Peyer's patch (tissue), 4 donors: ENCODE measurements at places on chromosomes 1 and 21. TPM values are rescaled to one million over a fixed set of nuclear protein-coding genes. Genes with fewer than 3 reads are reported as not detected.

The C1orf141 gene
- not detected for total RNA-seq

DNA sequence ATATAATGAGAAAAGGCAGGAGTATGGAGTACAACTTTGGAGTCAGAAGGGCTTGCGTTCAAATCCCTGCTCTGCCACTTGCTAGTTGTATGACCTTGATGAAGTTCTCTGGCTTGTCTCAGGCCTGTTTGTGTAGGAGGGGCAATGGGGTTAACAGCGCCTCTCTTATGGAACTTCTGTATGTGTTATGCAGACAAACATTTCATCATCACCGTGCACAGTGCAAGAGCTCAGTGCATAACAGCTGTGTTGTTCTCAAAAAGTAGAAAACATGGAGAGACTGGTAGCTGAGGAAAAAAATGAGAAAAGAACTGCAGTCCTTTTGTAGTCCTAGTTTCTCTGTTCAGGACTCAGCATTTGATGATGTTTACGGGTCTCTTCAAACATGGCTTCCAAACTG is 10.4 kb upstream of the ZNF648 start:
- no peaks in the 10 kb centered on the region for H3K36me3 ChIP-seq
- H3K27me3 ChIP-seq, result no peaks in the 10 kb centered on the region
- H3K27ac ChIP-seq, result no peak overlapping the region

DNA sequence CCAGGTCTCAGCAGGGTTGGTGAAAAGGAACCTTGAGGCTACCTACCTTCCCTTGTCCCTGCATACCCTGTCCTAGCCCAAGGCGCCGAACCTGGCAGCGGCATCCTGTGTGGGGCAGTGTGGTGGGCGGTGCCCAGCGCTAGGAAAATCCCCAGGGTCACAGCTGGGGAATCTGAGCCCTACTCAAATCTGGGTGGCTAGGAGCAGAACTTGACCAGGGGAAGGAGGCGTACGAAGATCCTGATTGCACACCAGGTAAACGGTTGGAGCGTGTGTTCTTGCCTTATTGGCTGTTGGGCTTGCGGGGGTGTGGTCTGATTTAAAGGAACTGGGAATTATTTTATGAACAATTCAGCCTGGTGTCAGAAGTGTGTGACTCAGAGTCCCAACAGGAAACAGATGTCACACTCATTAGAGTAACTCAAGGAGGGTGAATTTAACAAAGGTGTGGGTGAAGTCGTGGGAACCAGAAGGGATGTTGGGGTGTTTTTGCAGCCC is 118.6 kb downstream of the LRIG2 start:
- no peak overlapping the region for H3K4me3 ChIP-seq
- peak overlapping the region; percentile 60 for H3K27ac ChIP-seq
- DNase-seq, result no peak
- H3K27me3 ChIP-seq, result no peaks in the 10 kb centered on the region
- no peaks in the 10 kb centered on the region for H3K4me1 ChIP-seq

The IGSF9 gene
- 48.5 TPM for total RNA-seq

The AJAP1 gene
- total RNA-seq, result 0.13 TPM

The KIF26B gene
- 1.6 TPM for total RNA-seq

- DNase-seq, result no peak
- H3K4me1 ChIP-seq, result no peaks in the 10 kb centered on the region
- no peak overlapping the region for H3K4me3 ChIP-seq
- no peaks in the 10 kb centered on the region for H3K27me3 ChIP-seq
- no peak overlapping the region for H3K27ac ChIP-seq
- no peaks in the 10 kb centered on the region for H3K36me3 ChIP-seq
Observed at GRCh38 chr1:33763406-33763805, 100.5 kb upstream of the HMGB4 start.

- no peaks in the 10 kb centered on the region for H3K4me1 ChIP-seq
- H3K27ac ChIP-seq, result no peak overlapping the region
- DNase-seq, result no peak
- H3K27me3 ChIP-seq, result no peaks in the 10 kb centered on the region
- no peak overlapping the region for H3K4me3 ChIP-seq
- H3K36me3 ChIP-seq, result no peaks in the 10 kb centered on the region
Observed at GRCh38 chr1:243924588-243925349, 74.7 kb upstream of the AKT3 start.

The FAM72D gene
- total RNA-seq, result 1.2 TPM

The C4BPA gene
- total RNA-seq, result 2.6 TPM

- no peaks in the 10 kb centered on the region for H3K27me3 ChIP-seq
- H3K27ac ChIP-seq, result peak overlapping the region; percentile 70
- DNase-seq, result no peak
Observed at GRCh38 chr21:17523007-17523451, 10.2 kb downstream of the CXADR start.

The LDLRAP1 gene
- total RNA-seq, result 23.2 TPM

DNA sequence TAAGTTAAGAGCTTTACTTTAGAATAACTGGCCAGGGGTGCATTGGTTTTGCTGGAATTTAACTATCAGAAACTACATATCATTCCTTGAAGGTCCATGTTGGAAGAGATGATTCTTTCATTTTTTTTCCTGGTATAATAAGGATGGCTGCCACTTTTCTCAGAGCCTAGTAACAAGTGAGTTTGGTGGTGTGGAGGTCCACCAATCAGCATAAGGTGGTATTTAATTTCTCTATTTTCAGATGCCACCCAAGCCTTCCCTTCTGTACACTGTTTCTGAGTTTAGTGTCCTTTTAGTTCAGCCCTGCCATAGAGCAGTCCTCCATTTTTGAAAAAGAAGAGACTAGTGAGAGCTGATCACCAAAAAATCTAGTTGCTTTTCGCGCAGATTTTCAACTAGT is 386.3 kb downstream of the USP25 start:
- no peaks in the 10 kb centered on the region for H3K27me3 ChIP-seq
- H3K4me3 ChIP-seq, result no peak overlapping the region
- no peaks in the 10 kb centered on the region for H3K36me3 ChIP-seq
- no peaks in the 10 kb centered on the region for H3K4me1 ChIP-seq

GRCh38 chr1:82158981-82159380 is 358.2 kb downstream of the ADGRL2 start:
- no peaks in the 10 kb centered on the region for H3K36me3 ChIP-seq
- no peak overlapping the region for H3K4me3 ChIP-seq
- H3K27ac ChIP-seq, result no peak overlapping the region
- no peaks in the 10 kb centered on the region for H3K27me3 ChIP-seq
- H3K4me1 ChIP-seq, result peaks cover 11% of the 10 kb centered on the region

DNA sequence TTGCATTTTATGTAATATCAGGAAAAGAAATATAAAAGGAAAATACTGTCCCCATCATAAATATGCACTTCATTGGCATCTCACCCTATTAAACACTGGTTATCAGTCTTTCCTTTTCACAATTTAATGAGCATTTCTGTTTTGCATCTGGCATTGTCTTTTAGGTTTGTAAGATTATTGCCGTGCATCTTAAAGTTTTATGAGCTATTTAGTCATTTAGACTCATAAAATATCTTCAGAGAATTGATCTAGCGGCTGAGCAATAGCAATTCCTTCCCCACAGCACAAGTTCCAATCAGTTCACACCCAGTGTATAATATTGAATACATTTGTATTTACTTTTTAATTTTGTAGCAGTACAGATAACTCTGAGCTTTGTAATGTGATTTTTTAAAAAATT is 112.3 kb upstream of the C1orf105 start:
- H3K36me3 ChIP-seq, result no peaks in the 10 kb centered on the region
- H3K4me1 ChIP-seq, result no peaks in the 10 kb centered on the region
- no peak overlapping the region for H3K4me3 ChIP-seq
- no peak for DNase-seq
- no peaks in the 10 kb centered on the region for H3K27me3 ChIP-seq
- no peak overlapping the region for H3K27ac ChIP-seq

- peak overlapping the region; percentile 94 for H3K27ac ChIP-seq
- H3K36me3 ChIP-seq, result peaks cover 48% of the 10 kb centered on the region
- H3K27me3 ChIP-seq, result no peaks in the 10 kb centered on the region
Observed at GRCh38 chr1:25246600-25247023, 642 bp downstream of the RSRP1 start.

The SPATA46 gene
- total RNA-seq, result not detected

The ROR1 gene
- 1.2 TPM for total RNA-seq

The SLC35E2B gene
- total RNA-seq, result 87.3 TPM

DNA sequence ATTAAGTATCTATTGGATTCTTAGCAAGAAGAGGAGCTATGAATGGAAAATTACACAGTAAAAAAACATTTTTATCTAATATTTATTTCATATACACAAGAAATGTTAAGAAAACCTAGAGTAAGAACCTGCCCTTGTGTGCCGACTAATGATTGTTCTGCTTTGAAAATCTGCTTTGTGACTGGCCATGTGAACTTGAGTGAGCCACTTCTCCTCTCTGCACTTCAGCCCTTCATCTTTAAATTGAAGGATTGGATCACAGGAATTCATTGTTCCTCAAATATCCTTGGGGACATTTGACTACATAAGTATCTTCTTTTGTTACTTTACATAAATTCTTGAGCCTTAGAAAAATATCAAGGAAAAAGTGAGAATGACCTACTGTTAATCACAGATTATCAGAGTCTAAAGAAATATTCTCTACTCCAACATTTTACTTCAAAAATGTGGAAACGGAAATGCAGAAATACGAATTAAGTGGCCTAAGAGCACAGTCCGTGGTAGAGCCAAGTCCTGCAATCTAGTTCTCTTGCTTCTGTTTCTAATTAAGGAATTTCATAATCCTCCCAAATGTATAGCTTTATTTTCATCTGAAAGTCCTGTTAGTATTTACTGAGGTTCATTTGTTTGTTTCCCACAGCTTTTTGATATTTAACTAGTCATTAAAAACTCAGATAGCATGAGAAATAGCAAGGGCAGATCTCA is 46.3 kb upstream of the SAMSN1 start:
- H3K27me3 ChIP-seq, result no peaks in the 10 kb centered on the region
- no peak overlapping the region for H3K27ac ChIP-seq
- no peak for DNase-seq
- no peaks in the 10 kb centered on the region for H3K36me3 ChIP-seq
- H3K4me1 ChIP-seq, result no peaks in the 10 kb centered on the region

- no peak overlapping the region for H3K27ac ChIP-seq
- no peaks in the 10 kb centered on the region for H3K36me3 ChIP-seq
- no peak for DNase-seq
Observed at GRCh38 chr1:226761322-226761721, 22.2 kb upstream of the ITPKB start.
